Fibroblast of skin of abdomen (primary cell): ENCODE measurements at places on chromosomes 3 and 15.

DNA sequence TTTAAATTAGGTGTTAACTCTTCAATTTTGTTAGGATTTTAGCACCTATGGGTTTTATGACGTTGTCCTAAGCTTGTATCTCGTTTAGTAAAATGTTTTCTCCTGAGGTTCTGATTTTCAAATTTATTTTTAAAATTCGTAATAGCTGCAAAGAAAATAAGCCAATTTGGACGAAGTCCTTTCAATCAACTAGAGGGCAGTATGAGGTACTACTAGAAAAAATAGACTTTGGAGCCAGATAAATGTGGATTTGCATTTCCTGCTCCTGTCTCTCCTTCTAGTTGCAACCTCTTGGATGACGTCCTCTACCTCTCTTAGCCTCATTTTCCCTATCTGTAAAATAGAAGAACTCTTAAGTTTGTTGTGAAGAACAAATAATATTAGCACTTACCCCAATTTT, 81.1 kb downstream of the SLTM start:
- DNase-seq: peak; percentile 2

- peak; percentile 3 for DNase-seq
Observed at GRCh38 chr3:36060950-36061349, 319.4 kb upstream of the STAC start.

- no peak for DNase-seq
Observed at GRCh38 chr3:66597308-66597863, 96.6 kb upstream of the LRIG1 start.

DNA sequence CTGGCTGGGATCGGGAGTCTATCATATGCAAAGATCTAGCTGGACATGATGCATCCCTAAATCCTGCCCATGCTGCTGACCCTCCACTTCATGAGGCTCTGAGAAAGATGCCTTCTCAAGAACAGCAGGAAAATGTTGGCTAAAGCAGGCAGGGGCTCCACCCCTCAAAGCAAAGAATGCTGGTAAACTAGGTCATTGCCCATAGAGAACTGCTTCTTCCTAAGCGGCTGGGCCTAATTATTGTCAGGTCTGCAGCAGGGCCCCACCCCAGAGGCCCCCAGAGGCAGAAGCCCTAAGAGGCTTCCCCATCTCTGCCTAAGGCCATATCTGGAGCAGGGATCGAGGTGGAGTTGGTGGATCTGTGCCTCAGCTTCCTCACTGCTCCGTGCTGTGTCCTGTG, 447.4 kb upstream of the PROK2 start:
- no peak for DNase-seq

DNA sequence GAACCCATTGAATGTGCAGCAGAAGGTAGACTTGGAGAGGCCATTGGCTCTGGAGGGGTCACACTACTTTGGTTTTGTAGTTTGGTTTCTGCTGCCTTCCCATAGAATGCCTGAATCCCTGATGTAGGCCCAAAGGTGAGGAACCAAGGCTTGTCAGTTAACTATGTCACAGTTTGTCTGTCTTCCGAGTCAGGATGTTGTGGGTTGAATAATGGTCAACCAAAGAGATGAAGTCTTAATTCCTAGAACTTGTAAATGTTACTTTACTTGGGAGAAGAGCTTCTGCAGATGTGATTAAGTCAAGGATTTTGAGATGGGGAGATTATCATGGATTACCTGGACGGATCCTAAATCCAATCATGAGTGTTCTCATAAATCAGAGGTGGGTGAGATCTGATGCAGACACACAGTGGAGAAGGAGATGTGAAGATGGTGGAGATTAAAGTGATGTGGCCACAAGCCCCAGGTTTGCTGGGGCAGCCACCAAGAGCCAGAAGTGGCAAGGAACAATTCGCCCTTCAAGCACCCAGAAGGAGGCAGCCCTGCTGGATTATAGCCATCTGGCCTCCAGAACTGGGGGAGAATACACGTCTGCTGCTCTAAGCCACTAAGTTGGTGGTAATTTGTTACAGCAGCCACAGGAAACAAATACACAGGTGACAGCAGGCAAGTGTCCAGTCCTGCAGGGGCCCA, 2.3 kb upstream of the CCR8 start:
- DNase-seq: no peak

DNA sequence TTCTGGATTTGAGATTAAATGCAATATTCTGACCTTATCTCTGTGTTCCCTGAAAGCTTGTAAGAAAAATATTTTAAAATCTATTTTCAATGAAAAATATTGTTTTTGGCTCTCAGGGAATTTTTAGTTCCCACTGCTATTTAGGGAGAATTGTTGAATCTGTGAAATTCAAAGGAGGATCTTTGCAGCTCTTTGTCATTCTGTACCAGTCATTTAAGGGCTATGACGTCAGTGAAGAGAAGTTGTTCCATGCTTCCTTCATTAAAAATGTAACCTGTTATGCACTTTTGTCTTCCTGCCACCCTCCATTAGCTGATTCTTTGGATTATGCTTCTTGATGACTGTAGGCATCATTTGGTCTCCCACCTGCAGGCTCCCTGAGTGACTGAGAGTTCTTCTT, 427.8 kb upstream of the C2CD4B start:
- DNase-seq: no peak

DNA sequence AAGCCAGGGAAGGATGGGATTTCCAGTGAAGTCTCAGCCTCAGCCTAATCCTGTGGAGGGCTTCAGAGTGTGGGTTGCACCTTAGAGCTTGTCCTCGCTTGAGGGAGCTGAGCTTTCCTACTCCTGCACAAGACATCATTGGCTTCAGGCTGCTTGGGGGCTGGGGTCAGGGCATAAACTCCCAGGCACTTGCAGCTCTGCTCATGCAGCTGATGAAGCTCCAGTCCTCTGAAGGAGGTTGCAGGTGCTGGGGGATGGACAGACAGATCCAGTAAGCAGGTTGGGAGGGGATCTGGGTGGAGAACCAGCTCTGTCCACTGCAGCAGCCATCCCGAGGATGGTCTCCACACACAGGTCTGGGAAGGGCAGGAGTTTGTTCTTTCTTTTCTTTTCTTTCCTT, 19.4 kb upstream of the POLG start:
- DNase-seq: no peak
